ENCODE measurements at places on chromosomes 12 and 14.
A peak's percentile ranks its signal among the peaks of the same experiment; 100 is the strongest.

DNA sequence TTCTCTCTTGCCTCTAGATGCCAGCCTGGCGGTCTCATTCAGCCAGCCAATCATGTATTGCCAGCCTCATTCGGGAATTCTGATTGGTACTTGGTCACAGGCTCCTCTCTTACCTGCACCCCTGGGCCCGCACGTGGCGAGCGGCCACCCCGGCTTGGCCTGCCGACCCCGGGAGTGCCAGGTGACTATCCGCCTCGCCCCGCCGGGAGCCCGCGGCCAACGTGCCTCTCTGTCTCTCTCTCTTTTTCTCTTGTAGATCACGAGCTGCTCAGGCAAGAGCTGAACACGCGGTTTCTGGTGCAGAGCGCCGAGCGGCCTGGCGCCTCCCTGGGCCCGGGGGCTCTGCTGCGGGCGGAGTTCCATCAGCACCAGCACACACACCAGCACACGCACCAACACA is 39.3 kb downstream of the LRCOL1 start:
- no peaks in the 10 kb centered on the region for H3K27me3 ChIP-seq
- no peaks in the 10 kb centered on the region for H3K36me3 ChIP-seq
- no peak overlapping the region for H3K27ac ChIP-seq
- no peak overlapping the region for H3K4me3 ChIP-seq
- no peaks in the 10 kb centered on the region for H3K4me1 ChIP-seq
- DNase-seq = no peak

DNA sequence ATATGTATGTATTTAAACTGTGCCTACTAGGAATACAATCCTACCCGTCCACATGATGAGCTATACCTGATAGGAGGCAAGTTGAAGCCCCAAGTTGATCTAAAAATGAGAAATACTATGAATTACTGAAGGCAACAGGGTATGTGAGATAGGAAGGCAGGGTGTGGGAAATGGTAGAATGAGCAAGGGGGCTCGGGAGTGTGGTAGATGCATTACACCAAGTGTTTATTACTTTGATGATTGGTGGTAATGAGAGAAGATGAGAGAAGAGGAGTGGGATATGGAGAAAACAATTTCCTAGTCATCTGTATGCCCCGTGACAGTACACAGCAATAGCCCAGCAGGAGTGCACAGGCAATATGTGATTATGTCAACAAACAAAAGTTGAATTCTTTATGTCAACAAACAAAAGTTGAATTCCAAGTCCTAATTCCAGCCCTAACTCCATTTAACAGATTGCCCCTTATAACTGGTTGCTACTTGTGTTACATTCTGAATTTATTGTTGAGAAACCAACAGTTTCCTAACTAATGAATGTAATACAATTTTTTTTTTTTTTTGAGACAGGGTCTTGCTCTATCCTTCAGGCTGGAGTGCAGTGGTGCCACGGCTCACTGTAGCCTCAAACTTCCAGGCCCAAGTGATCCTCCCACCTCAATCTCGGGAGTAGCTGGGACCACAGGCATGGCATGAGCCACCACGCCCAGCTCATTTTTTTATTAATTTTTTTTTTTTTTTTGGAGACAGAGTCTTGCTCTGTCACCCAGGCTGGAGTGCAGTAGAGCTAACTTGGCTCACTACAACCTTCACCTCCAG is 2.5 kb downstream of the LPCAT3 start:
- peak overlapping the region; percentile 14 for H3K27ac ChIP-seq
- H3K4me3 ChIP-seq = peak overlapping the region; percentile 37
- no peak for DNase-seq

- peaks cover 47% of the 10 kb centered on the region for H3K4me1 ChIP-seq
- no peaks in the 10 kb centered on the region for H3K27me3 ChIP-seq
- no peak overlapping the region for H3K4me3 ChIP-seq
- peak overlapping the region; percentile 78 for H3K27ac ChIP-seq
Observed at GRCh38 chr14:105472486-105472991, 2.1 kb upstream of the CRIP2 start.

DNA sequence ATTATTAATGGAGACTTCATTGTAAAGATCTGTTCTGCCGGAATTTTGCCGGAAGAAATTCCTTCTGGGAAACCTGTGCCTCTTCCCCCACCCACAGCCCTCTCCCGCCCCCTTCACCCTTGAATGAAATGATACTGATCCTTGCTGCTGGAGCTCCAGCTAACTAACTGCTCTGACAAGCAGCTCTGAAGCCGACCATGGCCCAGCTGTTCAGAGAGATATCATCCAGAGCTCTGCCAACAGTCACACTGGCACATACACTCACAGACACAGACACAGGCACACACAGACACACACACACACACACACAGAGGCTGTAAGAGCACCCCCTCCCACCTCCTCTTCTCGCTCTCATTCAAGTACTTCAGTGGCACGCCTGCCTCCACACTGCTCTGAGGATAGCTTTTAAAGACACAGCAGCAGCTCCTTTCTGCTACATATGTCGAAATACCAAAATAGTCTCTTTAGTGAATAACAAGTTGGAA is 88.6 kb downstream of the R3HDM2 start:
- peaks cover 5% of the 10 kb centered on the region for H3K4me1 ChIP-seq
- H3K36me3 ChIP-seq = no peaks in the 10 kb centered on the region
- H3K27me3 ChIP-seq = no peaks in the 10 kb centered on the region
- DNase-seq = peak; percentile 54
- H3K4me3 ChIP-seq = no peak overlapping the region
- H3K27ac ChIP-seq = no peak overlapping the region

DNA sequence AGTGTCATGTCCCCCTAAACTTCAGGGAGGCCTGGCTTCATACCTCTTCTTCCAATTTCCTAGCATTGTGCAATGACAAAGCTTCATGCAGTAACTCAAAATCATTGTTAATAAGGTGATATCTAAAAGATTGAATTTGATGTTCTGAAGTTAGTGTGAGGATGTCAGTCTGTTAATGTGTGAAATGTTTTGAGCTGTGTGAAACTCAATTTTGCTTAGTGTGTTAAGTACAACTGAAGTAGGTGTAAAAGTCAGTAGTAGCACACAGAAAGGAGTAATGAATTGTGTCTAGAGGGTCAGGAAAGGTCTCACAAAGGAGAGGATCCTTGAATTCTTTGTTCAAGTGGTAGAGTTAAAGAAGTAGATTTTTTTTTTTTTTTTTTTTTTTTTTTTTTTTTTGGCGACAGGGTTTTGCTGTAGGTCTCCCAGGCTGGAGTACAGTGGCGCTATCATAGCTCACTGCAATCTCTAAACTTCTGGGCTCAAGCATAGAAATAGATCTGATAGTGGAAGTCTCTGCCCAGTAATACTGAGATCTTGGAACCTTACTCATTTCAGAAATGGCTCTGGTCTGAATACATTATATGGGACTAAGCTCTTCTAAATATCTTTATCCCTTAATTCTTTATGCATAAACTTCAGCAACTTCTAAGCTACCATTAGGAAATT is 63.9 kb downstream of the FUT8 start:
- no peaks in the 10 kb centered on the region for H3K27me3 ChIP-seq
- H3K4me3 ChIP-seq = no peak overlapping the region
- H3K36me3 ChIP-seq = no peaks in the 10 kb centered on the region
- H3K4me1 ChIP-seq = no peaks in the 10 kb centered on the region

- no peaks in the 10 kb centered on the region for H3K4me1 ChIP-seq
- H3K27me3 ChIP-seq = no peaks in the 10 kb centered on the region
- DNase-seq = no peak
- no peak overlapping the region for H3K4me3 ChIP-seq
- no peaks in the 10 kb centered on the region for H3K36me3 ChIP-seq
Observed at GRCh38 chr12:66003951-66004350, 126.6 kb downstream of the LLPH start.

- H3K27ac ChIP-seq = no peak overlapping the region
- H3K4me1 ChIP-seq = no peaks in the 10 kb centered on the region
- no peaks in the 10 kb centered on the region for H3K27me3 ChIP-seq
- no peak overlapping the region for H3K4me3 ChIP-seq
- no peak for DNase-seq
Observed at GRCh38 chr14:75521415-75522199, 662 bp upstream of the BATF start.

- no peak overlapping the region for H3K27ac ChIP-seq
- H3K27me3 ChIP-seq = no peaks in the 10 kb centered on the region
- H3K36me3 ChIP-seq = no peaks in the 10 kb centered on the region
- no peak overlapping the region for H3K4me3 ChIP-seq
- H3K4me1 ChIP-seq = no peaks in the 10 kb centered on the region
- no peak for DNase-seq
Observed at GRCh38 chr14:26896447-26896846, 298.6 kb upstream of the NOVA1 start.

DNA sequence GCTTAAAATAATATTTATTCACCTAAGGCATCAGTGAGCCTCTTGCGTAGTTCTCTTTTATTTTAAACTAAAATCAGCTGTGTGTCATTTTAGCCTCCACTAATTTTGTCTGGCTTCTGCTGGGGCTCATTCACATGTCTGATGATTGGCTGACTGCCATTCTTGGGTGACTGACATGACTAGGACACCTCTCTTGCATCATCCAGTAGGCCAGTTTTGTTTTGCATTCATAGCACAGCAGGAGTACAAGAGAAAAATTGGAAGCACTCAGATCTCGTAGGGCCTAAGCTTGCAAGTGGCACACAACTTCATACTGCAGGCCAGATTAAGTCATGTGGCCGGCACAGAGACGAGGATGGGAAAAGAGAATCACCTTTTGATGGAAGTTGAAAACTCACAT is 1226.5 kb downstream of the GALC start:
- no peak overlapping the region for H3K4me3 ChIP-seq
- no peak for DNase-seq
- H3K27ac ChIP-seq = no peak overlapping the region
- no peaks in the 10 kb centered on the region for H3K27me3 ChIP-seq

DNA sequence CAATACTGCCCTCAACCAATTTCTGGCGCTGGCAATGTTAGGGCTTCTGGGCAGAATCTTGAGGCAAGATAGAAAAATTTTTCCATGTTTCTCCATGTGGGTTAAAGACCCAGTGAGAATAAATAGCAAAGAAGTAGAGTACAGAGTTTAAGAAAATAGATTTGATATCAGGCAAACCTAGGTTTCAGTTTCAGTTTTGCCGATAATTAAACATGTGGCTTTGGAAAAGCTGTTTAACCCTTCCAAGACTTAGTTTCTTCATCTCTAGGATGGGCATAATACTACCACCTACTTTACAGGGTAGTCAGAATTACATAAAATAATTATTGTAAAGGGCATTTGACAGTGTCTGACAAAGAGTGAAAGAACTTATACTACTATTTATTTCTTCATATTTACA is 360.4 kb downstream of the PCNX1 start:
- no peak for DNase-seq
- H3K4me1 ChIP-seq = no peaks in the 10 kb centered on the region
- H3K27ac ChIP-seq = no peak overlapping the region
- H3K27me3 ChIP-seq = no peaks in the 10 kb centered on the region
- peak overlapping the region; percentile 61 for H3K4me3 ChIP-seq

DNA sequence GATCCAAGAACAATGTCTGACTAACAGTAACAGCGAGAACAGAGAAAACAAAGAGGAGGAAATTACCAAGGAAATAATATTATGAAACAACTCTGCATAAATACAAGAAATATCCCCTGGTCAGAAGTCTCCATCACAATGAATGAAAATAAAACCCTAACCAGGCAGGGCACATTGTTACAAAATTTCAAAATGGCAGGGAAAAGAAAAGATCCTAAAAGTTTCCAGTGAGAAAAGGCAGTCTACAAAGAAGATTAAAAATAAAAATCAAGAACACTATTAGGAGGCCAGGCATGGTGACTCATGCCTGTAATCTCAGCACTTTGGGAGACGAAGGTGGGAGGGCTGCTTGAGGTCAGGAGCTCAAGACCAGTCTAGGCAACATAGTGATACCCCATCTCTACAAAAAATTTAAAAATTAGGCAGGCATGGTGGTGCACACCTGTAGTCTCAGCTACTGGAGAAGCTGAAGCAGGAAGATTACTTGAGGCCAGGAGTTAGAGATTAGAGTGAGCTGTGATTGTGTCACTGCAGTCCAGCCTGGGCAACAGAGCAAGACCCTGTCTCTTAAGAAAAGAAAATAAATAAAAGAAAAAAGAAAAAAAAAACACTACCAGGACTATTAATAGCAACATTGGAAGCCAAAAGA is 47.8 kb downstream of the FERMT2 start:
- no peak overlapping the region for H3K4me3 ChIP-seq
- H3K27me3 ChIP-seq = no peaks in the 10 kb centered on the region
- no peak overlapping the region for H3K27ac ChIP-seq
- H3K36me3 ChIP-seq = peaks cover 3% of the 10 kb centered on the region
- no peak for DNase-seq

GRCh38 chr12:2291182-2291832 is 238.5 kb downstream of the CACNA1C start:
- H3K36me3 ChIP-seq = no peaks in the 10 kb centered on the region
- H3K27ac ChIP-seq = no peak overlapping the region
- H3K4me1 ChIP-seq = peaks cover 20% of the 10 kb centered on the region
- H3K4me3 ChIP-seq = no peak overlapping the region
- peak; percentile 57 for DNase-seq

DNA sequence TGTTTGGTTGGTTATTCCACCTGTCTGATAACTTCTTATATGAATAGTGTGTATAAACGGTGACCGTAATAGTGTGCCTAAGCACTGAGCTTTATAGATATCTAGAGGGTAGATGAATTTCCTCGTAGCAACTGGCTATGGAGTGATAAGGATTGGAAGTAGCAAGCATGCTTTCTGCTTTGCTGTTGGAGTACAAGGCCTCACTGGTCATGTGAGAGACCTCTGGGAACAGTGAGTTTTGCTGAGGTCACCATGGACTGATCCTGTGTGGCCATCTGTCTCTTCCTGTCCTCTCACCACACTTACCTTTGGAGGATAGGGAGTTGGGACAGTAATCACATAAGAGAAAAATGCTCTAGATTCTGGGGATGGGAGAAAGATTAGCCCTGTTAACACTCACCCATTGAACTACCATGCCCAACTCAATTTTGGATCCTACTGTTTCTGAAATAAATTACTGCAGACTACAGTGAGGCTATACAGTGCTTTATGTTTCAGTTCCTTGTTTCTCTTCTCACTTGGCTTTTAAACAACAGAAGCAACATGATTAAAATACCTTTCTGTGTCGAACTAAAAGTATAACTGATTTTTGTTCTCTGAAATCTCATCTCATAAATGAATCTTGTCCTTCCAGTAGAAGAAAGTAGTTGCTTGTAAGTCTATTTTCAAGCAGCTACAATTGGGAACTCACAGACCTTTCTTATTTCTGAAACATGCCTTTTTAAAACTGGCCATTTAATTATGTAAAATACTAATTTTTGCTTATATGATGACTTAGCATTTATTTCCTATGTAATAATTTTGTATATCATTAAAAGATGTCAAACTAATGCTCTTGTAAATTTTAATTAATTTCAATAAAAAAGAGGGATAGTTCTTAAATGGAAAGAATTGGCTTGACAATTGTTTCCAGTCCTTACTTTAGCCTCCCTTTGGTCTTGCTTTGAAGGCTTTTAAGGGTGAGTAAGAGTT is 8.3 kb downstream of the TMX1 start:
- no peaks in the 10 kb centered on the region for H3K27me3 ChIP-seq
- H3K36me3 ChIP-seq = peaks cover 13% of the 10 kb centered on the region
- H3K4me3 ChIP-seq = no peak overlapping the region
- no peaks in the 10 kb centered on the region for H3K4me1 ChIP-seq

- H3K27ac ChIP-seq = no peak overlapping the region
- no peaks in the 10 kb centered on the region for H3K27me3 ChIP-seq
- no peak for DNase-seq
- no peak overlapping the region for H3K4me3 ChIP-seq
- H3K4me1 ChIP-seq = peaks cover 5% of the 10 kb centered on the region
Observed at GRCh38 chr12:19450362-19450761, 11.1 kb downstream of the AEBP2 start.

Data from kidney (tissue), 22 donors.